ENCODE measurements at places on chromosomes 3 and 15.
A peak's percentile ranks its signal among the peaks of the same experiment; 100 is the strongest.

DNA sequence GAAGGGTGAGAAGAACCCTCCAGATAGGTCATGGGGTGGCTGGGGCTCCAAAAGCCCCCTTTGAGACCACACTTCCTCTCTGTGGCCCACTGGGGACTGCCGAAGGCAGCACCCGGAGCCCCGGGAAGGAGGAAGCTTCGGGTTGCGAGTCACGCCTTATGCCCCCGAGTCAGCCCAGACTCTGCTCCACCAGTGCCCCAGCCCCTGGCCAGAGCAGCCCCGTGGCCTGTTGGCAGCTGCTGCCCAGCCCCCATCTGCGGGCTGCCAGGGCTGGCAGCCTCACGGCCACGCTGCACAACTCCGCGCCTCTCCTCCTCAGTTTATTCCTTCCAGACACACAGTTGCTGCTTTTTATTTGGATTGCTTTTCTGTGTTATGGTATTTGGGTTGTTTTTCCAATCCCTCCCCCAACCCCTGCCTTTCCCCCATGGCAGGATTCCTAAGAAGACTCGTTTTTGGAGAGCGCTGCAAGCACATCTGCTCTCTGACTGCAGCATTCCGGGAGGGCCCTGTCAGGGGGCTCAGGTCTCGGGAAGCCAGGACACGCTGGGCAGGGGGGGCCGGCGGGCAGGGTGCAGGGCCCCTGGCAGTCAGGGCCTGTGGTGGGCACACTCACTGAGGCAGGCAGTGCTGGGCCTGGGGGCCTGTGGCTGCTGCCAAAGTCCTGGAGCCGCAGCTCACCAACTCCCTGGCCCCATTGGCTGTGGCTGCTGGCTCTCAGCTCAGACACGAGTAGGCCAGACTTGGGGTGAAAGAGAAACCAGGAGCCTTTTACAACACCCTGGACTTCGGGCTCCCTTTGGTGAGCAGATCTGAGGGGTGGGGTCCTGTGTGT is 20.2 kb downstream of the MAGEF1 start:
- DNase-seq = no peak

- DNase-seq = no peak
These were observed 16.8 kb downstream of the PLXNB1 start for GRCh38 chr3:48413086-48413485.

- no peak for DNase-seq
These were observed 173.8 kb upstream of the THBS1 start for GRCh38 chr15:39407116-39407515.

DNA sequence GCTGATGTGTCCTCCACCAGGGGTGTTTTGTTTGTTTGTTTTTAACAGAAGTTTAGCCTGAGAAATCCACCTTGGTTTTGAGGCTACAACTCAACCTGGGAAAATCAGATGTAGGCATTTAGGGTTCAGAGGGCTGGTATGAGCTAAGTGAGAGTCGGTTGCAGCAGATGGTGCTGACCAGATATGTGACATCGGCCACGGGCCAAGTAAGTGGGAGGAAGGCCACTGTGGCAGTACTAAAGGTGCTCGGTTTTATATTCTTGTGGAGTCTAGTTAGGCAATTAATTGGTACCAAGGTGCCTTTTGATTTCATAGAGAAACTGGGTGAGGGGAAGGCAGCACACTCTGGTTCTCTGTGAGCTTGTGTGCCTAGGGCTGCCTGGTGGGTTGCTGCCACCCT is 10.5 kb downstream of the MTMR14 start:
- DNase-seq = no peak

DNA sequence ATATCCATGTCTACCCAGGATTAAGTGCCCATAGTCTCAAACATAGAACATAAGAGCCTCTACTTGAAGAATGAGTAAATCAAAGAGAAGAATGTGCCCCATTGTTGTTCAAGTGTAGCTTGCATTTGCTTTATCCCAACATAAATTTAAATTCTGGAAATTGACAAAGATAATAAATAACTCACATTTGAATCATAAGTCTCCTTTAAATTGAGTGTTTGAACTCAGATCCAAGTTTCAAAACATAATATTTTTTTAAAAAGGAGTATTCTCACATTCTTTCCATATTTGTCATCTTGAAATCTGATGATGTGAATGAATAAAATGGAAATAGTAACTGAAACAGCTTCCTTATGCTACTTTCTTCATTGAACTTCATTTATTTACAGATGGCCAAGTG is 135.2 kb downstream of the MECOM start:
- no peak for DNase-seq

DNA sequence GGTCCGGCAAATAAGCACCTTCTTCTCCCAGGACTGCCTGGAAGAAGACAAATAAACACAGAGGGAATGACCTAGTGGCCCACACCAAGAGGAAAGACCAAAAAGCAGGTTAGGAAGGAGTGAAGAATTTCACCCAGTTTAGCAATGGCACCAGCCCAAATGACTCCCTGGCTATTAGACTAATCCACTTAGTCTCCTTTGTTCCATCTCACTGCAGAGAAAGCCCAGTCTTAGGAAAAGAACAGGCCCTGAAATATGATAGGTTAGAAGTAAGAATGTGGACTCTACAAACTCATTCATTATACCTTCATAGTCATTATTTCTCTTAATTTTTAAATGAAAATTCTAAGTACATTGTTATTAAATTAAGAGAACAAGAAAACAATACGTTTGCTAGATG is 23.2 kb downstream of the SERPINI2 start:
- DNase-seq = no peak

- DNase-seq = no peak
These were observed 495.9 kb upstream of the PROK2 start for GRCh38 chr3:72280876-72281275.

GRCh38 chr15:22933641-22934061 is 46.5 kb downstream of the CYFIP1 start:
- no peak for DNase-seq

- no peak for DNase-seq
These were observed 350.3 kb upstream of the ZNF385D start for GRCh38 chr3:22101351-22101750.

- DNase-seq = no peak
These were observed 483.2 kb downstream of the TBL1XR1 start for GRCh38 chr3:176714034-176714433.

- peak; percentile 63 for DNase-seq
These were observed 18.6 kb upstream of the TICRR start for GRCh38 chr15:89556413-89557262.

GRCh38 chr3:145820170-145820569 is 340.8 kb downstream of the PLOD2 start:
- DNase-seq = no peak

DNA sequence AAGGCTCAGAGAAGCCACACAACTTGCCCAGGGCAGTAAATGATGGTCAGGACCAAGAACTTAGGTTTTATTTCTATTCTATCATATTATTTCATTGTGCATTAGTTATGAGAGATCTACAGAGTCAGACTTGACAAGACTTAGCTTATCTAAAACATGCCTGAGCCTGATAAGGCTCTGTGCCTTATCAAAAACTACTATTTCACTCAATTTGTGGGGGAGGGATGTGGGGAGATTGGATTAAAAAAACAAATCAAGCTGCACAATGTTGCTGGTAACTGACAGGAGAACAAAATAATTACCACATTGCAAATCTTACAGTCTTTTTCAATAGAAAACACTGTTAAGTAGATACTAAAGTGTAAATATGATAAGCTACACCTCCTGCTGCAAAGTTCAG is 16.0 kb downstream of the HACD2 start:
- DNase-seq = no peak

GRCh38 chr3:62615258-62615849 is 242.0 kb upstream of the FEZF2 start:
- no peak for DNase-seq

DNA sequence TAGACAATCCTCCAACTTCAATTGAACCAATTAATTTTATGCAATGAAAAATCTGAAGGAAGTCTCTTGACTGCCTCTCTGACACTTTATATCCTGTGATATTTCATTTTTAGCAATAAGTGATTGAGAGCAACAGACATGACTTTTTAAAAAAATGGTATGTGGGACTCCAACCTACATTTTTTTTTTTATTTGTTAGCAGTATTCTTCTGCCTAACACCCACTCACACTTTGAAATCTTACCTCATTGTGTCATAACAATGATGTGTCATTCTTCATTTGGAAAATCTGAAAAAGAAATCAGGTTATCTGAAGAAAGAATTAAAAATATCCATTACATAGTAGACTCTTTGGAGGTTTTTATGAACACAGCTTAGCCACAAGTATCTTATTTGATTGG is 541.3 kb upstream of the KCNMB2 start:
- no peak for DNase-seq

DNA sequence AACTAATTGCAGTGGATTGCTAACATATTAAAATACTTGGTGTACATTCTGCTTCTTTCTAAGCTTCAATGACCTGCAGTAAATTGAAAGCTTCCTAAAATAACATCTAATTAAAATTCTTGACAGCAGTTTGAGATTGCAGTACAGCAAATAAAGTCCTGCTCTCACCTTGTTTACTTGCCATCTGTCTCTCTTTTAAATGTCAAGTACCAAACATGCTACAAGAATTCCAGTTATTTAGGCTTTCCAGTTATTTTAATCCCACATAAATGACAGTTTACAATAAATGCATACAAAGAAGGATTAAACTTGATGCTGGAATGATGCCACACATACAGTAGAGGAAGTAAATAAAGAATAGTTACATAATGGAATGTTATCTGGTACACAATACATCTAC is 33.2 kb downstream of the CBLB start:
- no peak for DNase-seq

- DNase-seq = no peak
These were observed 253.9 kb downstream of the LSAMP start for GRCh38 chr3:116191409-116191808.

DNA sequence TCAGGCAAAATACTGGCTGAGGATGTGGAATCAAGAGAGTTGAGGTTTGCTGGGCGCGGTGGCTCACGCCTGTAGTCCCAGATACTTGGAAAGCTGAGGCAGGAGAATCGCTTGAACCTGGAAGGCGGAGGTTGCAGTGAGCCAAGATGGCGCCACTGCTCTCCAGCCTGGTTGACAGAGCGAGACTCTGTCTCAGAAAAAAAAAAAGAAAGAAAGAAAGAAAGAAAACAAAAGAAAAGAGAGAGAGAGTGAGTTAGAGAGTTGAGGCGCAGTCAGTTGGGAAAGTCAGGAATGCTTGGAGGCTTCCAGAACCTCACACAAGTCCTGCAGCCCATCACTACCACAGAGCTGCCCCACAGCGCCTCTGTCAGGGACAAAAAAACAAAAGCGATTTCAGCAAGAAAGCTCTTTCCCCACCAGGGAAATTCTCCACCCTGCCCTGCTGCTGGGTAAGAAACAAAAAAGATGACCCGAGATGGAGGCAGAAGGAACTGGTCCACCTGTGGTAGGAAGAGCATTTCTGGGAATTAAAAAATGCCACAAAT is 13.8 kb downstream of the HDC start:
- no peak for DNase-seq

- DNase-seq = no peak
These were observed 726.2 kb downstream of the ROBO1 start for GRCh38 chr3:79041621-79042020.

DNA sequence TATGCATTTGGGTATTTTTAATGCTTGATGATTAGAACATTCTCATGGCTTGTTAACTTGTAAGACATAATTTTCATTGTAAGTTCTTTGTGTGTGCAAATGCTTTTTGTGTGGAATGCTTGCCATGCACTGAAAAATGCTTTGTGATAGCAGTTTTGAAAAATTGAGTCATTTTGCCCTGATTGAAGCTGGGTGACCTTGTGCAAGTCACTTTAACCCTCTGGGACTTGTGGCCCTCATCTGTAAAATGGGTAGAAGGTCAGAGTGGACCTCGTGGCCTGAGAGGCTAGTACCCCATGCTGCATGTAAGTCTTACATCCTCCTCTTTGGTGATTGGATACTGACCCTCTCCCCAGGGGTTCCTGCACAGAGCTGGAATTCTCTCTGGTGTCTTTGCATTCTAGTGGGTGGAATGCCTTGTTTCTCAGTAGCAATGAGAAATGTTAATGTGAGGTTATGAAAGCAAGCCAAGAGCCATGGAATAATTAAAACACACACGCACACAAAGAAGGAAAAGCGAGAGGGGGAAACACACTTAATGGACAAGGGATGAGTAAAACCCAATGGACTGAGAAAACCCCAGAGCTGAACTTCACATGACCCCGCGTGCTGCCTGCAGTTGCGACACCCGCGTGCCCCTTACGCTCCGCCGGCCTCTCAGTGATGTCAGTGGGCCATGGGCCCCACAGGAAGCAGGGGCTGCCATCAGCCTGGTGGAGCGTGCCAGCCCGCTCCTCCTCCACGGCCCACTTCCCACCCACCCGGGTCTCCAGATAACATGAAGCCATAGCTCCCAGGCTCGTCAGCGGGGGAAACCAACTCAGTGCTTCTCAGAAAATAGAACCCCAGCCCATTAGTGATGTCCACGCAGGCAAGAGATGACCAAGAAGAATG is 44.0 kb downstream of the SMAD3 start:
- no peak for DNase-seq

DNA sequence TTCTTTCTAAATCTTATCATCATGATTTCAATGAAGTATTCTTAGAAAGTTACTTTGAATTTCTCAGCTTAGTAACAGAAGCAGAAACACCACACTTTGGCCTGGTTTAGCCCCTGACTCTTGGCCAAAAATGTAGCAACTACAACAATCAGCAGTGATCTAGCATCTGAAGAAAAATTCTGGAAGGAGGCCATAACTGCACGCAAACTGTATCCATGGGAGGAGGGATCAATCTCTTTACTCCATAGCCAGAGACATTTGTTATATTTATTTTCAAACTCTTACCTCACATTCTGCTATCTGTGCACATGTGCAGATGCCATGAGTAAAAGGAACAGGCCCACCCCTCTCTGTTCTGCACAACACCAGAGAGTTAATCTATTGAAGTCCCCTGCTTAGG is 251.0 kb upstream of the P2RY1 start:
- no peak for DNase-seq

GRCh38 chr15:64824929-64825430 is 467 bp downstream of the PIF1 start:
- no peak for DNase-seq

DNA sequence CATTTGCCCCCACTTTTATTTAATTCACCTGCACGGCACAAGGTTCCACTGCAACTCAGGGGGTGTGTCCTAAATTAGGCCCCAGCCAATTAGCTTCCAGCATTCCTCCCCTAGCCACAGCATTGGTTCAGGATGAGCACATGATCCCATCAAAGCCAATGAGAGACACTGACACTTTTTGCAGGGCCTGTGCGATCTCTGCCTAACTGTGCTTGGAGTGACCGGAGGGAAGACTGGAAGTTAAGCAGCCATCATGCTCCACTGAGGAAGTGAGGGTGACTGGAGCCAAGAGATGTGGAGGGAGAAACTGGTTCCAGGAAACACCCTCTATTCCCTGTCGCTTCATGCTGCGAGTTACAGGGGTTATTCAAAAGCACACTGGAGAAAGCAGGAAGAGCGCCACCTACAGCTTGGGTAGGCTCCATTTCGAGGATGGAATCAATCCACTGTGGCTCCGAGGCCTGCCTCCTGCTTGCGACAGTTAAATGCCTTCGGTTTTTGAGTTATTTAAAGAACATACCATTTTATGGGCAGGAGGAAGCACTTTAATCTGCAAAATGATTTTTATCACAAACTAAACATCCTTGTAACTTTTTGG is 122.2 kb upstream of the WNT5A start:
- no peak for DNase-seq

GRCh38 chr15:66707310-66708082 is 5.5 kb downstream of the SMAD6 start:
- DNase-seq = no peak

Measured in activated CD4-positive, alpha-beta T cell treated with anti-CD3 and anti-CD28 coated beads, Interleukin-2, Interleukin-6, amounts not matched to agents 100 ng/mL and 50 ng/mL, durations not matched to agents 16 hours and 8 hours (primary cell).